Omental fat pad (tissue), 4 donors: ENCODE measurements at places on chromosomes 1 and 21.

DNA sequence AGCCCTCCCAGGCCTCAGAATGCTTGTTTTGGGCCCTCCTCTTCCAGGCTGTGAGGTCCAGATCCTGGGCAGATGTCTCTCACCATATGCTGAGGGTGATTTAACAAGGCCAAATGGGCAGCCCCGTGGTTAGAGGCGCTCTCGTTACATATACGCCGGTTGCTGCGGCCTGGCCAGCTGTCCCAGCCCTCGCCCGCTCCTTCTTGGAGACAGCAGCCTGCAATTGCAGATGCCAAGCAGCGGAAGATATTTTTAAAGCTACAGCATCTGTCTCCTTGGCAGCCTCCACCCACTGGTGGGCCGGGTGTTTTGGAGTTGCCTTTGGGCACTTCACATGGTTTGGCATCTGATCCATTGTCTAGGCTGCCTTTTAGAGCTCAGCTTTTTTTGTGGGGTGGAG, 178.8 kb upstream of the NFIA start:
- DNase-seq = no peak

DNA sequence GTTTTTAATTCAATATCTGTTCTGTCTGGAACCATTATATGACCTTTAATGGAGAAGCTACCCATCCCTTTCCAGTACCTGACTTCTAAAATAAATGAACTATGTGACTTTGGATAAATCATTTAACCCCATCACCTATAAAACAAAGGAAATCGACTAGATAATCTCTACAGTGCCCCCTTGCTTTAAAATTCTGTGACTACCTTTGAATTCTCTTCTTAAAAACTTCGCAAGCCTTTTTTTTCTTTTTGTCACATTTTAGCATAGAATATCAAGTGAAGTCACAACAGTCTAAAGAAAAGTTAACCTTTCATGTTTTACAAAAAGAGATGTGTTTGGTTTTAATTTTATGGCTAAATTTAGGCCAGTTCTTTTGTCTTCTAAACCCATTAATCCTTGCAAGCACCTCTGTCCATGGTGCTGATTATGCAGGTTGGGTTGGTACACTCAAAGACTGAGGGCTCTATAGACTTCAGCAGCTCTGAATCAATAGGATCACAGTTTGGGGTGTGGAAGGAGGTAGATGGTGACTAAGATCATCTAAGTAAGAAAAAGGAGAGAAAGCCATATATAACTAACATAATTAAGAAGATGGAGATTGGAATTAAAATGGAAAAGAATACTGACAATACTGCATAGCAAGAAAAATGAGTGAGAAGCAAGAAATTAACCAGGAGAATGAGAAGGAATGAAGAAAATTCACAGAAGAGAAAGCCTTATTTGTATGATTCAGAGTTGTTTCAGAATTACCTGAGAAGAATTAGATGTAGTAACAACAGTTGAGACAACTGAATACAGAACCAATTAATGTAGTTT, 59.2 kb downstream of the TBX15 start:
- DNase-seq = no peak

- DNase-seq = no peak
Measured at GRCh38 chr1:211829343-211830054, 1.1 kb downstream of the LPGAT1 start.

DNA sequence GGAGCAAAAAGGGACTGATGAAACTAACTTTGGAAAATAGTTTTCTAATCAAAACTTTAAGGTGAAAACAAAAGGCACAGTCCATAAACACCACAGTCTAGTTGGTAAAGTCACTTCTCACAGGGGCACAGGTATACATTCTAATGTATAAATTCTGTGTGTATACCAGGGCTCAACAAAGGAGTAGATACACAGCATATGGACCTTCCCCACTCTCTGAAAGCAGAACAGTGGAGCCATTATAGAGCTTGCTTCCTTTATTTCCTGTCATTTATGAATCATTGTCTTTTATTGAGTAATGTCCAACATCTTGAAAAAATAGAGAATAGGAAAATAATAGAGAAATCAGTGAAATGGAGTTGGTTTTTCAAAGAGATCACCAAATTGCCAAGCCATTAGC, 746.5 kb upstream of the CHRM3 start:
- no peak for DNase-seq

DNA sequence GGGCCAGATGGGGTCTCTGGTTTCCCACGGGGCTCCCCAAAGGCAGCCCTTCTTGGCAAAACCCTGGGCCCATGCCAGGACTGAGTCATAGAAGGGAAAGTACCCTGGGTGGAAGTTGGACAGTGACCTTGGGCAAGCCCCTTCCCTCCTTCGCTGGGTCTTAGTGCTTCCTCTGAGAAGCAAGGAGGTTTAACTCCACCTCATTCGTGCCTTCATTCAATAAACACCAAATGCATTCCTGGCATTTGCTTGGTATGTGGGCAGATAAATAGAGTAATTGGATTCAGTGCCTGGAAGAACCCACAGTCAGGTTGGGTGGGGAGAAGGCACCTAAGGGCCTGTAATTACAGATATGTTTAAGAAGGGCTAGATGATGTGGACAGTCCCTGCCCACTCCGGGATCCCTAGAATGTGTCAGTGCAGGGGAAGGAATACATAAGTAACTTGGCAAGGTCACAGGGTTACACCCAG, 36.3 kb upstream of the CITED4 start:
- peak; percentile 31 for DNase-seq

DNA sequence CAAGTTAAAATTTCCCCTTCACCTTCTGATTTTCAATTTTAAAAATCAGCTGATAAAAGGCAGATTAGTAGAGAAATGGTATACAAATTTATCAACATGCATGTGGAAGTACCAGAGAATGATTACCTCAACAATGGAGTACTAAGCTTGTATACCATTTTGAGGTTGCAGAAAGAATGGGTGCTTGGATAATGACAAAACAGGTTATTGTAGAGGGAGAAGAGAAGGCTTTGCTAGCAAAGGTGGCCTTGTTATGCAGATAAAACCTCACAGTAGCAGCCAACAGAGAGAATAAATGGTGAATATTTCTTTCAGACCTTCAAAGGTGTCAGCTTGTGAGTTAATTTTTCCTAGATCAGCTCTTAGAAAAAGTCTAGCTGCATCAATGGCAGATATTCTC, 1174.9 kb upstream of the ADGRL4 start:
- no peak for DNase-seq

DNA sequence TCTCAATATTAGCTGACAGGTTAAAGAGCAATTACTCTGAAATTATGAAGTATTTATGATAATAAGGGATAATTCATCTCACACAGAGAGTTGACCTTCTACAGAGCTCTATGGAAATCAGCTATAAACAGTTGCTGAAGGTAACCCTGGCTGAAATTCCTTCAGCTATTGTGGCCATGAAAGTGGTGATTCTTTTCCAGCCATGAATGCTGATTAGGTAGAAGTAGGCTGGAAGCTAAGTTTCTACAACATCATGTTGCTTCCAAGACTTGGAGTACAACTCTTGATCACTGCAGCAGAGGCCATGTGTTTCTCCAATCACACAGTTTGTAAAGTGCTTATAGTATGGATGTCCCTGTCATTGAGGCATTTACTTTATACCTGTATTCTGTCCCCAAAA, 2128.9 kb downstream of the MRPL39 start:
- DNase-seq = no peak

GRCh38 chr1:156438278-156438987, 62.1 kb downstream of the MEF2D start:
- DNase-seq = no peak

DNA sequence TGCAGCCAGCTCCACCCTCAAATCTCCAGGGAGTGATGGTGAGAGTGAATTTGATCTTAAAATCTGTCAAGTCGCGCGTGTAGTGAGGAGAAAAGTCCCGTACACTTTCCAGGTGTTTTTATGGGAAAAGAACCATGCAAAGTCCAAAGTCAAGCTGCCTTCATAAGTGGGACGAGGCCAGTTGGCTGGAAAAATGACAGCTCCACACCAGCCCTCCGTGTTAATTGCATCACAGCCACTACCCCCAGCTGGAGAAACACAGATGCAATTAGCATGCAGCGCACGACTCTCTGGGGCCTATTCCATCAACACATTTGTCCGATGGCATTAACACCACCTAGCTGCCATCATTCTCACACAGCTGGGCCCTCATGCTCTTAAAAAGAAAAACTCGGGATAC, 68.4 kb downstream of the KLHDC7A start:
- no peak for DNase-seq

DNA sequence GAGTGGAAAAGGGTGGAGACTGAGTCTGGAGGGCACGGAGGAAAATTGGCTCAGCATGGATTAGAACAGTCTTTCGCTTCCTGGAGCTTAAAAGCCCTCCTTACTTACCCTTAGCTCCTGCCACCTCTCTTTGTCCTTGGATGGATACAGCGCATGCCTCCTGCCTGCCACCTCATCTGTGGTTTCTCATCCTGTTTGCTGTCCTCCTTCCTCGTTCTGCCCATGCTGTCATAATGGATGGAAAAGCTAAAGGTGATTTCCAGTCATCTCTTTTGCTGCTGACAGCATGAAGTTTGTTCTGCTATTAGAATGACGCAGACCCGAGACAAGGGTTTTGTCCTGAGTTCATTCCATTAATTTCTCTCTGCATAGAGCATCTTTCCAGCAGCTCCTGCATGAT, 425.9 kb downstream of the KIF26B start:
- DNase-seq = no peak
